ENCODE measurements at places on chromosomes 16 and 17.
A peak's percentile ranks its signal among the peaks of the same experiment; 100 is the strongest.

DNA sequence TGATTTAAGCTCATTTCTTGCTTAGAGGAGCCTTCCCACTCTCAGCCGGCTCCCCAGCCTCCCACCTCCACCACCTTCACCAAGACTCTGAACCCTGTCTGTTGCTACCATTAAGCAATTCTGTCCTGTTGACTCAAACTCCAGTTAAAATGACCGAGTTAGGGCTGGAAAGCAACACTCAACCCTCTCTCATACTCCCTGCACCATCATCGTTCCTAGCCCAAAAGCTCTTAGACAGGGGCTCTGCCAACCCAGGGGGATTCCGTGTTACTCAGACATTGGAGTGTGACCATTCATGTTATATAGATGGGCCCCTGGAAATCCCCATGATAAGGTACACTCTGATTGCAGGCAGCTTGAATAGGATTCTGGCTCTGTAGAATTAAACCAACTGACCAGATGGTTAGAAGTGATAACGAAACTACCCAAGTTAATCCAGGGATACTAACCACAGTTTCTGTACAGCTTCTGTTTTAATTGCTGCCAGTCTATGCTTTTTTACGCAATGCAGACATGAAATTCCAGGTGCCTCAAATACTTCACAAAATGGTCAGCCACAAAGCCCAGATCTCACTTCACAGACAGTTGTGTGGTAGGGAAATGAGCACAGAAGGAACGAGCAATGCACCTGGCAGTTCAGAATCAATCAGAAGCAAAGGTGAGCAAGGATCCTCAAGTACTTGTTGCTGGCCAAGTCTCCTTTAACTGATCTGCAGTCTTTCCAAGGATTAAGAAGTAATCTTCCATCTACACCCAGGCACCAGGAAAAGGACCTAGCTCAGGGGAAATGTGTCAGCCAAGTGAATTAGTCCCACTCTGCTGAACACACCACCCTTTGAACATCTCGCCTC, 2.1 kb downstream of the SSTR2 start:
- DNase-seq = no peak

DNA sequence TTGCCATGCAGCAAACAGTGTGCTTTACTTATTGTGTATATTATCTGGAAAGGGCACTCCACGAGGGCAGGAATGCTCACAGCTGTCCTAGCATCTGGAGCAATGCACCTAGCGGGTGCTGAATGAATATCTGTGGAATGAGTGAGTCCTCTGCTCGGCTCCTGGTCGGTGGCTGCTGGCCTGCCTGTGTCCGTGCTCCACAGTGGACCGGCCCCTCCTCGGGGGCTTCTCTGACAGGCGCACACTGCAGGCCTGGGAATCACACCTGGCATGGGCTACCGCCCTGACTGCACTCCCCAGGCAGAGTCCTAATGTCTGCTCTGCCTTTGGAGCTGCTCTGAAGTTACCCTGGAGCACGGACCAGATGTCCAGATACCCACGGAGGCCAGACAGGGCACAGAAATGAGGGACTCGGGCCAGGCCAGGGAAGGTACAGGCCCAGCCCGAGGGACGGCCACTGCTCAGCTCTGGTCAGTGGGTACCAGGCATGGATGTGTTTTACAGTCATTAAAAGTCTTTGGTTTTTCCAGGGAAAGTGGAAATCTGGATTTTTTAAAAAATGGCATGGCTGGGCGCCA, 21.1 kb upstream of the AKTIP start:
- DNase-seq = no peak

GRCh38 chr16:86019446-86020047, 120.6 kb downstream of the IRF8 start:
- no peak for DNase-seq

GRCh38 chr16:23640615-23640930, 537 bp downstream of the PALB2 start:
- no peak for DNase-seq

GRCh38 chr17:63434951-63435571, 11.0 kb downstream of the CYB561 start:
- no peak for DNase-seq

- no peak for DNase-seq
These were observed 245.0 kb downstream of the KCNJ2 start for GRCh38 chr17:70414300-70414699.

DNA sequence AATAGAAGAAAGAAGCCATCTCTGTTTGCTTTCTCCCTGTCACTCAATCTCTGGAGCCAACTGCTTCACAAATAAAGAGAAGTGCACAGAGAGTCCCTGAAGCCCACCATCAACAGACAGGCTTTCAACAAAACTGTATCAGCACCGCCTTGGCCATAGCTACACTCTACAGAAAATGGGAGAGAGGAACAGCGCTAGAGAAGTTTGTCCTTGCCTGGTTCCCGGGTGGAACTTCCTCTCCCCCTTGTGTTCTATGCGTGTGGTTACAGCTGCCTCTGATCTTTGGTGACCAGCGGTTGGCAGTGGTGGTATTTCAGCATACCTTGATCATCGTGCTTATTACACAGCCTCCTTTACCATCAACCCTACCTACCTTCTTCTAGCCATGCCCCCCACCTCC, 91.4 kb upstream of the CCL2 start:
- no peak for DNase-seq

GRCh38 chr17:68446626-68447041, 10.7 kb downstream of the WIPI1 start:
- no peak for DNase-seq

GRCh38 chr16:55647798-55648197, 8.0 kb upstream of the SLC6A2 start:
- no peak for DNase-seq

DNA sequence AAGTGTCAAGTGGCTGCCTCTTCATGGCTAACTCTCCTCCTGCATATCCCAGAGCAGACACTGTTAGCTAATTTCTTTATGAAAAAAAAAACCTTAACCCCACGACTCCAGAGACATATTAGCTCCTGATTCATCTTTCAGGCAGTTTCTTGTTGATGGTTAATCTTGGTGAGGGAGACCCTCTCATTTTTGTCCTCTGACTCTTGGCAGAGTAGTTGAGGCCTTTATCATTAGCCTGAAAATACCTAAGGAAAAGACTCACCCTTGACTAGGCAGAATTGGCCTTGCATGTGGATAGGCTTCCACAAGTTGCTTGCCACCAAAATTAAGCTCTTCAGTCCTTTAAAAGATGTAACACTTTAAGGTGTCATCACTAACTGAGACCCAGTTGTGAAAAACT, 4.0 kb downstream of the CRYBA1 start:
- no peak for DNase-seq

GRCh38 chr16:1119766-1120576, 23.9 kb upstream of the C1QTNF8 start:
- no peak for DNase-seq

- DNase-seq = no peak
These were observed 283.3 kb upstream of the CDH5 start for GRCh38 chr16:66083171-66083570.

DNA sequence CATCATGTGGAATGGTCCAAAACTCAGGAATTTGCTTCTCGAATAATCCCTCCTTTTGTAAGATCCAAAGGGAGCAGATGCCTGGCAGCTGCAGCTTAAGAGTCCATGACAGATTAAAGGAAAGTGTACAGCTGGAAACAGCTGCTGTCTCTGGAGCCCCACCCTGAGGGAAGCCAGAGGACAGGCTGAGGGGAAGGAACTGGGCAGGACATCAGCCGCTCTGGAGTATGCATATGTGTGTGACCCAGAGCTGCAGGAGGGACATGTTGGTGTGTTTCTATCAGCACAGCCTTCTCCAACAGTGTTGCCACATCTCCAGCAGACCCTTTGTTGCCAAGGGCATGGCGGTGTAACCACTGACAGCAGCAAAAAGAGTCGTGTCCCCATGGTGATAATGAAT, 46.2 kb downstream of the CYB561 start:
- no peak for DNase-seq

DNA sequence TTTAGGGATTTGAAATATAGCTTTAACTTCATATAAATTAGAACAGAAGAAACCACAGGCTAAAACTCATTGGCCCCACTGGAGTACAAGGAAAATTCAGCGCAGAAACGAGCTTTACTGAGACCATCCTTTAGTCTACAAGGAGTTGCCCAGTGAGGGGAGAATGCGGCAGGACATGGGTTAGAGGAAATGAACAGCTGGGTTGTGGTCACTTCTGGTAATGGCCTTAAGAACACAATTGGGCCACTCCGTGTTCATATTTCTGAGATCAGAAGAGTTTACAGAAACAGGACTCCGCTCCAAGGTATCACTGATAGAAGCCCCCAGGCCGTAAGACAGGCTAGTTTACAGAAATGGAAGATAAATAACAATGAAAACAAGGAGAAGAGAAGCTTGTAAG, 188.3 kb downstream of the ZFHX3 start:
- no peak for DNase-seq

DNA sequence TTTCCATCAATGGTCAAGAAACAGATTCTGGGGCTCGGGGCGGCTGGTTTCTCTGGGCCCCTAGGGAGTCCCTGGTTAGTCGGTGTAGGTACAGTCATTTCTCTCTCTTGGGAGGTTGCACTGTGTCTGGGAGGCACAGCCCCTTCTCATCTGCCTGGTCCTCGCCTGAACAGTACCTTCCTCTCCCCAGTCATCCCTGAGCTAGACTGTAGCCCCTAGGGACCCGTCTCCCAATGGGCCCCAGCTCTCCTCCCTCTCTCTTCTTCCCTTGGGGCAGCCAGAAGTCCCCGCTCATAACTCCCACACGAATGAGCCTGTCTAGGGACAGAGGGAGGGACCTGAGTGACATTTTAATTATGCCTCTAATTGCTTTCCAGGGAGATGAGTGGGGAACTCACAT, 20.2 kb upstream of the CPSF4L start:
- no peak for DNase-seq

- no peak for DNase-seq
These were observed 49.1 kb downstream of the GRB2 start for GRCh38 chr17:75356260-75356937.

DNA sequence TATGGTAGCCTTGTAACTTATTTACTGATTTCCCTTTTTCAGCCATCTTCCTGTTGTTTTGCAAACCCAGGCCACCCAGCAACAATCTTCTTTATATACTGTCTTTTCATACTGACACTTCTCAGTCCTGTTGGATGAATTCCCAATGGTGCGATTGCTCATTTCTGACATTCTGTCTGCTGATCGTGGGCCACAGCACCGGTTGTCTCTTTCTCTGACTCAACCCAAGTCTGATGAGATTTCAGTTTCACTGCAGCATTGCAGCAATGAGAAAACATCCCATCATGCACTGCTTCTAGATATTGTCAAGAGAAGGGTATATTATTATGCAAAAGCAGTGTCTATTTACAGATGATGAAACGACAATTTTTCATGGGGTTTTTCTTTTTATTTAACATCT, 349.2 kb upstream of the HSBP1 start:
- DNase-seq = no peak

DNA sequence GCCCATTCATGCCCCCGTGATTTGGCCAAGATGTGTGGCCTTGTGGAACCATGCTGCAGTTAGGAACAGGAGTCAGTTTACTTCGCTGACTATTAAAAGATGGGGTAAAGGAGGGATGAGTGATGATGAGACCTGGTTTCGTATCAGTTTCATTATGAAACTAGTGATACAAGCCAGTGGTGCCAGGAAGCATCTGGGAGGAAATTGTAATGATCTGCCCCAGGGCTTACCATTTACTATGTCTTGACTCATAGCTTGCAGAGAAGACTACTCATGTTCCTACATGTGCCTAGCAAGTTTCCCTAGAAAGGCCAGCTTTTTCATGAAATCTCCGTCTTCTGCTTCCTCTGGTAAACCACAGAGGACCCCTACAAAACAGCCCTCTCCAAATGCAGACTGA, 23.2 kb downstream of the CDH3 start:
- DNase-seq = peak; percentile 43

DNA sequence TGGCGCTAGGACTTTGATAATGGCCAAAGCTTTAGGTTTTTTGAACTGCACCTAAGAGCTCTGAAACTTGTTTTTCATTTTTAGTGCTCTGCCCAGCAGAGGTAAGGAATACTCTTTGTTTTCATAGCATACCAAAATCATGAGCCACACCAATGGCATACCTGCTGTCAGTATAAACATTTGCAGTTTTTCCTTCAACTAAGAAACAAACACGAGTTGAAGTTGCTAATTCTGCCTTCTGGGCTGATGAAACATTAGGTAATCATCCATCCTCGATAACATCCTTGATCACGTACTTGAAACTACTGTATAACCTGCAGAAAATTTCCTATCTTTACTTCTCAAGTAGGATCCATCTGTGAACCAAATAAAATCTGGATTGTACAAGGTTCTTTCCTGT, 20.6 kb upstream of the B4GALNT2 start:
- DNase-seq = no peak

DNA sequence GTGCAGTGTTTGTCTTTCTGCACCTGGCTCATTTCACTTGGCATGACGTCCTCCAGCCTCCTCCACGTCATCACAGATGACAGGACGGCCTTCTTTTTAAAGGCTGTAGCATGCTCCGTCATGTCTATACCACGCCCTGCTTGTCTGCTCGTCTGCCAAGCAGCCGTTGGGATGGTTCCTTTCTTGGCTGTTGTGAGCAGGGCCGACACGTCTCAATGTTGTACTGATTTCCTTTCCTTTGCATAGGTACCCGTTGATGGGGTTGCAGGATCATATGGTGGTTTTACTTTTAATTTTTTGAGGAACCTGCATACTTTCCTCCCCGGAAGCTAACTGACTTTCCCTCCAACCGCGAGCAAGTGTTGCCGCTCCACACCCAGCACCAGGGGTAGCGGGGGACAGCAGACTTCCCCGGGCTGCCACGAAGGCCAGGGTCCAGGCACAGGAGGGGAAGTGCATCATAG, 212.2 kb upstream of the ZNF469 start:
- no peak for DNase-seq

DNA sequence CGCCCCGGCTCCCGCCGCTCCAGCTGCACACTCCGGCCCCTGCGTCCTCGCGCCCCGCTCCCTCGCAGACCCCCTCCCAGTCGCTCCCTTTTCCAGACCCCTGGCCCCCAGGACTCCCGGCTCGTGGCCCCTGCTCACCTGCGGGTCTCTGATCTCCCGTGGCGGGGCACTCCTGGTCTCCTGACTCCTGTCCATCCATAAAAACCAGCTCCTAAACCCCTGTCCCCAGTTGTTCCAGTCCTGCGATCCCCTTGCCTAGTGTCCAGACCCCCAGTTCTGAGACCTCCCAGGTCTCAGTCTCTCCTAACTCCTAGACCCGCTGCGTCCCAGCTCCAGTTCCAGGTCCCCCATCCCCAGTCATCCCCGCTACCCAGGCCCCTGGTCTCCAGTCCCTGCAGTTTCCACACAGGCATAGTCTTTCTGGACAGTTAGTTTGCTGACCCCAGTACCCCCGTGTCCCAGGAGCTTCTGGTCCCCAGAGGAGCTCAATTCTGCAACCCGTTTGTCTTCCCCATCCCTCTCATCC, 379 bp downstream of the SNX29 start:
- DNase-seq = no peak

DNA sequence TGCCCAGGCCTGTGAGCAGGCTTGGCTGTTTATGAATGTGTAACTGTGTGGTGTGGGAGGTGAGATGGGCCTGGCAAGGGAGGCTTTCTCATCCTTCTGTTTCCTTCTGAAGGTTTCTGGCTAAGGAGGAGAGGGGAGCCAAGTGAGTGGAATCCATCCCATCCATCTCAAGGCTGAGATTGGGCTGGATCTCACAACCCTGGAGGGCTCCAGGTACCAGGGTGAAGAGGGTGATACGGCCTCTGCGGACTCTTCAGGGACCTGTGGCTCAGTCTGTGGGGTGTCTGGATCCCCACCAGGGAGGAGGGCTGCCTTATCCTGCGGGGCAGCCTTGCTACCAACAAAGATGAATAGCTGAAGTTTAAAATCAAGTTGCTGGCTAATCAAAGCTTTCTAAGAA, 7.0 kb downstream of the ZNF629 start:
- DNase-seq = no peak

All from stimulated activated CD8-positive, alpha-beta memory T cell treated with anti-CD3 and anti-CD28 coated beads, Interleukin-4, amount 100 ng/mL, for 48 hours (primary cell).